ENCODE measurements at places on chromosomes 5 and 9.

- DNase-seq = peak; percentile 95
Measured at GRCh38 chr5:93891491-93892480, 150.4 kb upstream of the POU5F2 start.

DNA sequence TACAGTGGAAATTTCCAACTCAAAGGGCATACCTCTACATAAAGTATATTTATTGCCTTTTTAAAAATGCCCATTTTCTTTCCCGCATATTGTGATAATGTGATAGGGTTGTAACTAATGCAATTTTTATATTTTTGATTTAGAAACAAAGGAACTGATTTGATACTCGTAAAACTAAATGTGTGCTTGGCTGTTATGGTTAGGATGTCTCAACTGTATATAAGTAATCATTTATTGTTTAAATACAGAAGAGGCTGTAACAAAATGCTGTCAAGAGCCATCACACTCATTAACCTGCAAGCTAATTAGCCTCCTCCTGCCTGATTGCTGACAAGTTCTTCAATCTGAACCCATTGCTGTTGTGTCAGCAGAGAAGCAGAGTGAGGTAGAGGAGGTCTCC lies 149.2 kb downstream of the PBX3 start:
- DNase-seq = no peak

DNA sequence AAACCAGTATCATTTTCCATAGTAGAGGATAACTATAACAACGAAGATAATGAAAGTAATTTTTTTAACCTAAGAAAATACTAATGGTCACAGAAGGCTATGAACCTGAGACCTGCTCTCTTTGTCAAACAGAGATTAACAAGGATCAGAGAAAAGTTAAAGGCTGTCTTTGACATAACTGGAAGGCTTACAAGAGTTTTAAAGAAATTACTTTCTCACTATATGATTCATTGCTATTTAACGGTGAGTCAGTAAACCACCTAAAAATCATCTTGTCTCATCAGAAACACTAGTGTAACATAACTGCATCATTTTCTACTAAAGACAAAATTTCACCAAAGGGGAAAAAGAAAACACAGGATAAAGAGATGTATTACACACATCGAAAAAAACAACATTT lies 19.3 kb downstream of the MLANA start:
- DNase-seq = no peak

DNA sequence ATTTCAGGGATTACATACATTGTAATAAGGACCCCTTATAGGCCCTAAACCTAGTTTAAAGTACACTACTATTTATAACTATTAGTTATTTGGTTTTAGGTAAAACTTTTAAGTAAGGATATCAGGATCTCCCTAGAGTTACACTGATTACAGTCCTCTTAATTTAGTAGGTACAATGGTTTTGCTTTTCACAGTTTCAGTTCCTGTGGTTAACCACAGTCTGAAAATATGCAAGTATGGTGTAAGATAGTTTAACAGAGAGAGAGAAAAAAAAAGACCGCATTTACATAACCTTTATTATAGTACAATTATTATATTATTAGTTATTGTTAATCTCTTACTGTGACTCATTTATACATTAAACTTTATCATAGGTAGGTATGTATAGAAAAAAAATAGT lies 725.3 kb upstream of the PTPRD start:
- DNase-seq = no peak

DNA sequence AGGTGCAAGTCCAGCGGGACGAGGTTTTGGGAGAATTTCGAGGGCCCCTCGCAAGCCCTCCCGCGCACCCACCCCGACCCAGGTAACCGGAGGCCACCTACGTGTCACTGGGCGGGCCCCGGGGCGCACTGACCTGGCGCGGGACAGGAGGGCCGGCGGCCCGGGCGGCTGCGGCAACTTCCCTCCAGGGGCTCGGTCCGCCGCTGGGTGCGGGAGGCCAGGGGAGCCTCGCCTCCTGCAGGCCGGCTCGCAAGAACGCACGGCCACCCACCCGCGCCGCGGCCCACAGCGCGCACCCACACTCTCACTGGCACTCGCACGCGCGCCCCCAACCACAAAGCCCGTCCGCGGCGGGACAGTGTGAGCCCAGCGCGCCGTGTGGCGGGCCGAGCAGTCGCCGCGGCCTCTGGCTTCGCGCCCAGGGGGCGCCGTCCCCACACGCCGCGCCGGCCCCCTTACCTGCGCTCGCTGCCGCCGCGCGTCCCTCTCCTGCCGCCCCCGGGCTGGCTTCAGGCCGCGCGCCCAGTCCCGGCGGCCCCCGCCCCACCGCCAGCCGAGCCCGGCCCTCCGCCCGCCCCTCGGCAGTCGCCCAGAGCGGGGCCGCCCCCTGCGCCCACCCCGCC lies 451 bp downstream of the LPAR1 start:
- no peak for DNase-seq

GRCh38 chr5:153799466-153799865 lies 239.2 kb downstream of the FAM114A2 start:
- no peak for DNase-seq

- DNase-seq = no peak
Measured at GRCh38 chr5:76642390-76643040, 19.3 kb upstream of the F2RL2 start.

GRCh38 chr9:18060269-18060934 lies 413.6 kb upstream of the ADAMTSL1 start:
- no peak for DNase-seq

DNA sequence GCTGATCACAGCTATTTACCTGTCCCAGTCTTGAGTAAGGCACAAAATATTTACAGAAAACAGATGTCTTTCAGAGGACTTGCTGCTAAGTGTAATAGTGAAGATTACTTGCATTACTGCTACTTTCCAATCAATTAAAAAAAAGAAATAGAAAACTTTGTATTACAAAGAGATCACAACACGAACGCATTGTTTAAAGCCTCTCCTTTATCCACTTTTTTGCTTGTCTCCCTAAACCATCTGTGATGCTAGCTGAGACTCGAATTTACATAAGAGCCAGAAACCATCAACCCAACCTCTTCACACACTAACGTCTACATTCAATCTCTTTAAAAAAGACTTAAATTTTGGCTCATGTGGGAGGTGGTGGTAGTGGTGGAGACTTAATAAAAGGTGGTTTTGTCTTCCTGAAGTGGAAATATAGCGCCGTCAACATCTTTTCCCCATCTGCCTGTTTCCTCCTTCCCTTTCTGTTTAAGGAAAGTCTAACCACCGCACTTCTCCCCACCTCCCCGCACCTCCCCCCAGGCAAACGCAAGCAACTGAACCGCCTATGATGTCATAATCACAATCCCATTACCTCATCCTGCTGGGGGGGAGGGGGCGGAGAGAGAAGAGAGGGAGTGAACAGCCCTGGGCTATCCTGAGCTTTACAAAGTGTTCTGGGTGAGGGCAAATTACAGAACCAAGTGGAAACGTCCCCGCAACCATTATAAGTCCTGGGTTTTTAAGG lies 948 bp upstream of the FAM53C start:
- no peak for DNase-seq

DNA sequence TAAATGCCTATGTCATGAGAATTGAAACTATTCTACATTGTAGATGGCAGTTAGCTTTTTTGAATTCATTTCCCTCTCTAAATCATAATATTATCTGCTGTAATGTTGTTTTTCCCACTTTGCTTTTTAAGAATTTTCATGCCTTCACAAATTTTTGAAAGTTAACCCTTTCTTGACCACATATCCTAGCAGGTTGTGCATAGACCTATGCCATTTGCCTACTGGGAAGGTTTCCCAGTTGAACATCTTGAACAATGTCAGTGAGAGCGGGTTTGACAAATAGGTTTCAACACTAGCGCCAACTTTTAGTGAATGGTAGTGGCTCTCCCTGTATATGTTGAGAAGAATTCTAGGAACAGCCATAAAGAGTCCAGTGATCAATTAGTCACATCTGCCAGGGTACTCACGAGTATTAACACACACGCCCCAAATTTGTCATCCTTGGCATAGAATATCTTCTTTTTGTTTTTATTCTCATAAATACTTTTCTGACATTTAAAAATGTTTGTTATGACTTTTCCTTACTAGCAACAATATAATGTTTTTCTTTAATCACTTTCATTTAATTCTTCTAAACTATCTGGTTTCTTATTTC lies 307.6 kb downstream of the PJA2 start:
- no peak for DNase-seq

GRCh38 chr5:33834334-33834733 lies 57.5 kb downstream of the ADAMTS12 start:
- no peak for DNase-seq

GRCh38 chr5:163916861-163917260 lies 411.4 kb downstream of the MAT2B start:
- no peak for DNase-seq

- no peak for DNase-seq
Measured at GRCh38 chr5:164748861-164749260, 1243.4 kb downstream of the MAT2B start.

DNA sequence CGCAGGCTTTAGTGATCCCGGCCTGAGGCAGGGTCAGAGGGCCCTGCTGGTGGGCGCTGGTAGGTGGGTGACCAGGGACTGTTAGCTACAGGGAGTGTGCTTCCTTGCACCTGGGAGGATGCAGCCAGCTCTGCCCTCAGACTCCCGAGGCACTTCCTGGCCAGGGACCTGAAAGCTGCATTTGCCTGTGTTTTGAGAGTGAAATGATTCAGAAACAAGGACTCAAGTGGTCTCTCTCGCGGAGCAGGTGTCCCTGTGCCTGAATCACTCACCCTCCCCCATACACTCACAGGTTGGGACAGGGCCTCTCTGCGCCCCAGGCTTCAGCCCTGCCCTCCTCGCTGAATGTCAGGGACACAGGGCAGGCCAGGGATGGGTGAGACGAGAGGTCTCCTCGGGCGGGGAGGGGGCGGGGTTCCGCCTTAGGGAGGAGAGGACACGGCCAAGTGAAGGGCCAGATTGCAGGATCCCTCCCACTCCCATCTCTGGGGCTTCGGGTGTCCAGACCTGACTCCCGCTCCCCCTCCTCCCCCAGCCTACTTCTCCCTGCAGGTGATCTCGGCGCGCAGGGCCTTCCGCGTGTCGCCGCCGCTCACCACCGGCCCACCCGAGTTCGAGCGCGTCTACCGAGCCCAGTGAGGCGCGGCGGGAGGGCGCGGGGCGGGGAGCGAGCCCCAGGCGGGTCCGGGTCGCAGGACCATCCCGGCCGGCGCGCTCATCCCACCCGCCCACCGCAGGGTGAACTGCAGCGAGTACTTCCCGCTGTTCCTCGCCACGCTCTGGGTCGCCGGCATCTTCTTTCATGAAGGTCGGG lies 1.5 kb downstream of the LTC4S start:
- DNase-seq = no peak

DNA sequence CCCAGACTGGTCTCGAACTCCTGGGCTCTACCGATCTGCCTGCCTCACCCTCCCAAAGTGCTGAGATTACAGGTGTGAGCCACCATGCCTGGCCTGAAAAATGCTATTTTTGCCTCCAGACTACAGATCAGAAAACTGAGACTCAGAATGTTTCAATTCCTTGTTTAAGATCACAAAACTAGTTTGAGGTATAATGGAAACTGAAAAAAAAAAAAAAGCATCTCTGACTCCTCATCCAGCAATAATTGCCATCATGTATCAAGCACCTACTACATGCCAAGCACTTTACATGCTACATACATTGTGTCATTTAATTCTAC lies 35.6 kb downstream of the PLAC8L1 start:
- DNase-seq = no peak

DNA sequence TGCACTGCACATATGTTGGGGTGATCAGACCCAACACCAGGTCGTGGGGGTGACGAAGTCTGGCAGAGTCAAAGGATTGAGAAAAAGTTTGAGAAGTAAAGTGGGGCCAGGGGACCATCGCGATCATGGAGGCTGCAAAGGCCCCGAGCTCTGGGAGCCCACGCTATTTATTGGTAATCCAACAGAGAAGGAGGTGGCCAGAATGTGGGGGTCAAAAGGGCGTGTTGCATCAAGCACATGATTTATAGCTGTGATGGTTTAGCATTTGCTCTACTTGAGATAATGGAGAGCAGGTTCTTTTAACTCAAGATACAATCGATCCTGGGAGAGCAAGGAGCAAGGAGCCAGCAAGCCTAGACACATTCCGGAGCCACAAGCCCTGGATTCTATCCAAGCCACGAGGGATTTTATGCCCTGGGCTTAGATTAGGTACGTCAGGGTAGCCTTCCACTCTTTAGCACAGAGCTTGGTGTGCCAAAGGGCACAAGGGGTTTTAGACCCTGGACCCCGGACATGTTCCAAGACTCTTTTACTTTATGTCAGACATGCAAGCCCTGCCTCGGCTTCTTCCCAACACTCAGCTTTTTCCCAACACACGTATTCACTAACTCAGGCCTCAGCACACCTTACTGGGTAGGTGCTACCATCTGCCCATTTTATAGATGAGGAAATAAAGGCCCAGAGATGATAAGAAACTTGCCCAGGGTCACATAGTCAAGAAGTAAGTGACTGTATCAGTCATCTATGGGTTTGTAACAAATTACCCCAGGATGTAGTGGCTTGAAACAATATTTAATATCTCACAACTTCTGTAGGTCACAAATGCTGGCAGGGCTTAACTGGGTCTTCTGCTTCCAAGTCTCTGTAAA lies 39.5 kb downstream of the NSUN2 start:
- DNase-seq = no peak

DNA sequence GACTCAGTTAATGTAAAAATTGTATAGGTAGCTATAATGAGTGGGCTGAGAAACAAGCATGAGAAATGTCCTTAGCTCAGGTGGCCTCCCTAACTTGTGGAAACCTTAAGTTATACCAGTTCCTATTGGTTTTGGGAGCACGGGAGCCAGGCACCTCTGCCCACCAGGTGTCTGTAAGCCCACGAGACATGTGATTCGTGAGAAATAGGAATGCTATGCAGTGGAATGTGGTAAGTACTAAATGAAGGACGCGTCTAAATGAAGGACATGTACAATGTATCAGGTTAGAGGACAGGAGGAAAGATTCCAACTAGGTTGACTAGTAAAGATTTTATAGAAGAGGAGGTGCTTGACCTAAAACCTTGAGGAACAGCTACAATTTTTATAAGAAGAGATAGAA lies 46.0 kb upstream of the F2RL2 start:
- no peak for DNase-seq

GRCh38 chr5:155082401-155082800 lies 68.8 kb downstream of the KIF4B start:
- no peak for DNase-seq

DNA sequence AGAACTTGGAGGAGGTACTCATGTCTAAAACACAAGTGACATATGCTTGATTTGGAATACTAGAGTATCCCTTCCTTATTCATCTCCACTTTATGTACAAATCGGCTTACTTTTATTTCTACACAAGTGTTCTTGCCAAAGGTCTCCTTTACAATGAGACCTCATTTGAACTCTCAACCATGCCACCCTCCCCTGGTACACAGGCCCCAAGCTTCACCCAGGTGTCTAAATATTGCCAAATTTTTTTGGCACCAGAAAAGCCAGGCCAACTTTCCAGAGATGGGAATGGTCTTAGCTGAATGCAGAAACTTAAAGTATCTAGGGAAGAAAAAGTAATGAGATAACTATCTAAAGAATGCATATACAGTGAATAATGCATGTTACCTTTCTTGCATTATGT lies 18.9 kb downstream of the LYSMD3 start:
- DNase-seq = no peak

GRCh38 chr5:160438316-160439204 lies 16.9 kb downstream of the PTTG1 start:
- peak; percentile 65 for DNase-seq

Data from NCI-H187 treated with DMSO at 0.1 percent for 48 hours (cell line).